KBM-7 (cell line): ENCODE measurements at places on chromosomes 4 and X.
A peak's percentile ranks its signal among the peaks of the same experiment; 100 is the strongest.

GRCh38 chr4:184645904-184646610 is 3.2 kb downstream of the CASP3 start:
- DNase-seq, result no peak

DNA sequence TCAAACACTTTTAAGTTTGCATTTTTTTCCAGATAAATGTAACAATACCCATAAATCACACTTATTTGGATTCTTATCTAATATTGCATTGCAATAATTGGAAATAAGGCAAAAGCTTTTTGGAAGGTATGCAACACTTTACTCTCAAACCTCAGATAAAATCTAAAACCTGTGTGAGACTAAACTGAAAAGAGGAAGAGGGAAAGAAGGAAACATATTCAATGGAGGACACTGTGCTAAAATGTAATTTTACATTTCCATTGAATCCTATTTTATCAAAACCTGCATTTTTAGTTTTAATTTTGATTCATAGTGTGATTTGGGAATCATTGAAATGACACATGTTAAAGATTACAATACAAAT is 99.4 kb downstream of the HPGD start:
- DNase-seq, result no peak

DNA sequence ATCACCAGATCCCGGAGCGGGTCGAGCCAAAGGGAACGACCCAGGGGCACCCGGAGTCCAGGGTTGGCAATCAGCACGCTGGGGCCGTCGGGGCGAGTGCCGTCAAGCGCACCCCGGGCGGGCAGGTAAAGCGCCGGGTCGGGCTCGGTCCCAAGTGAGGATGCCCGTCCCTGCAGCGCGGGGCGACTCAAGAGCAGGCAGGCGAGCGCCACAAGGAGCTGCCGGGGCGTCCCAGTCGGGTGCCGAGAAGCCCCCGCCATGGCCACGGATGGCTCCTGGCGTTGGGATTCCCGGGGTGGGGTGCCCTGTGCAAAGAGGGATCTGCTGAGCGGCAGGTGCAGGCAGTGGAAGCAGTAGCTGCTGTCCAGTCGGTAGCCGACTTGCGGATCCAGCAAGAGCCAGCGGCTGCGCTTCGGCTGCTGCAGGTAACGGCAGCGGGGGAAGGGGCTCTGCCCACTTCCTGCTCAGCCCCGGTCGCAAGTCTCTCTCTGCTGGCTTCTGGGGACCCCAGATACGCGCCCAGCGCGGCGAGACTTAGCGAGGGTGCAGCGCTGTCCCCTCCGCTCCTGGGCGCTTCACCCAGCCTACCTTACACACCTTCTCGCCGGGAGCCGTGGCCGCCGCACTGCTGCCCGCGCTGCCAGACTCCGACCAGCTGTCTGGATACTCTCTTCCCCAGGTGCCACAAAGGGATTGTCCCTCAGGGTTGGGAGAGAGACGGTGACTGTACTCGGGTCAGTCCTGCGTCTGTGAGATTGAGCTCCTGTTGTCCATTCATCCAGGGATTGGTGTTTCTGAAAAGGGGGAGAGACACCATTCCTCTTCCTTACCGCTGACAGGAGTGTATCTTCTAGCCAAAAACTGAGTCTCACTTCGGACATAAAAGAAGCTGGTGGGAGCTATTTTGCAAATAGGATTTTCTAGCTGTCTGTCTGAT is at the start of gene FREM3:
Gene FREM3 (minus strand): TSS at position 260 of the 937 bp plus-strand sequence. CDS start 0 bp downstream, at position 260.
- DNase-seq, result peak; percentile 28

- DNase-seq, result no peak
These were observed 461.0 kb upstream of the GALNT7 start for GRCh38 chr4:172707622-172708021.

DNA sequence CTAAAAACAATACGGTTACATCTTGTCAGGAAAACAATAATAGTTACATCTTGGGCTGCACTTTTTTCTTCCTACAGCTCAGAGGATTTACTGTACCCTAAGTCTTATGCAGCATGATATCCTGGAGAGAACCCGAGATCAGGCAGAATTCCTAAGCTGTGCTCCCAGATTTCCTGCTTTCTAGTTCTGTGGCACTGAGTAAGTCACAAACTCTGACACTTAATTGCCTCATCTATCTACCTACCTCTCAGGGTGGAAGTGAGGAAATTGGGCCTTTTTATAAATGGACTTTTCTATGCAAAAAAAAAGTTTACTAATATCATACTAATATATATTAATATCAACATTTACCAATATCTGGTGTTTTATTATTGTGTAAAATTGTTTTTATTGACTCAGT is 438.5 kb downstream of the INPP4B start:
- no peak for DNase-seq

GRCh38 chrX:125998432-125998831 is 167.7 kb downstream of the DCAF12L2 start:
- peak; percentile 18 for DNase-seq

- DNase-seq, result no peak
These were observed 173.1 kb upstream of the VCX3A start for GRCh38 chrX:6708041-6708440.

GRCh38 chrX:86078650-86079049 is 31.3 kb upstream of the CHM start:
- DNase-seq, result no peak

DNA sequence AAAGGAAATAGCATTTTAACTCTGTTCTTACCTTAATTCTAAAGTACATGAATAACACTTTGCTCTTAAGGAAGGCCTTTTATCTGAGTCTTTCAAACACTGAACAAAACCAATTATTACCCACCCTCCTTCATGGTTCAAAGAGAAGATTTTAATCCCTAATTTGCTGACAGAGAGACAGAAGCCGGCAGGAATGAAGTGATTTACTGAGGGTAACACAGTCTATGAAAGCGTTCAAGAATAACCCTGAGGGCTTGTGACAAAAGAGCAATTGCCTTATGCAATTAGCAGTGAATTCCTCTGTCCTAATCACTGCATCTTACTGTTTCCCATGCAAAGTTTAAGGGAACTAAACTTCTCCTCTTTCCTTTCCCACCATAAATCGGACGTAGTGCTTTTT is 144.1 kb downstream of the PACRGL start:
- no peak for DNase-seq

DNA sequence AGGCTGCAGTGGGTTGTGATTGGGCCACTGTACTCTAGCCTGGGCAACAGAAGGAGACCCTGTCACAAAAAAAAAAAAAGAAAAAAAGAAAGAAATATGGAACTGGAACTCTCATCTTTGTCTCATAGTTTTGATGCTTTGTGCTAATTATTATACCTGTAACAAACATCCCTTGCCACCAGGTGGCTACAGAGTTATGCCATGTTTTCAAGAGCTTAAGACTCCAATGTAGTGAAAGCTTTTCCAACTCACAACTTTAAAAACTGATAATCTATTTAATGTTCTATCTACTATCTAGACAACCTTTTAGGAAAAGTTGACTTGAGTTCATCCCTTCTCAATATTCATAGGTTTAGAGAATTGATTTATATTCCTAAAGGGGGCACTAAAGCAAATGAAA is 42.4 kb downstream of the HTR2C start:
- peak; percentile 18 for DNase-seq
